ENCODE measurements at places on chromosomes 12 and 14. TPM values are rescaled to one million over a fixed set of nuclear protein-coding genes. Genes with fewer than 3 reads are reported as not detected.

DNA sequence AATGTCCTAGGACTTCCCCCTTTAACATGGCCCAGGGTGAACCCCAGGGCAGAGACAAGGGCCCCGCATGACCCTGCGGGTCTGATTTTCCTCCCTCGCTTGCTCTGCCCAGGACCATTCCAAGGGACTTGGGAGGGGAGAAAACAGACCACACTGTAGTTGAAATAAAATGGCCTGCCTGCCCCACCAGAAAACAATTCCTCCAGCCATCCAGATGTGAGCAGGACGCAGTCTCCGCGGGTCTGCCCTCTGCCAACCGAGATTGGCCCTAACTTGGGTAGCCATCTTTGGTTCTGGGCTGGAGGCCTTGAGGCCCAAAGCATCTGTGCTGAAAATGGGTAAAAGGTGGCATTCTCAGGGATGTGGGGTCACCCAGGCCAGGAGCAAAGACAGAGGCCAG, 75.5 kb downstream of the RFLNA start:
- no peak for DNase-seq

GRCh38 chr14:59631237-59631636, 54.6 kb upstream of the CCDC175 start:
- DNase-seq: peak; percentile 81

DNA sequence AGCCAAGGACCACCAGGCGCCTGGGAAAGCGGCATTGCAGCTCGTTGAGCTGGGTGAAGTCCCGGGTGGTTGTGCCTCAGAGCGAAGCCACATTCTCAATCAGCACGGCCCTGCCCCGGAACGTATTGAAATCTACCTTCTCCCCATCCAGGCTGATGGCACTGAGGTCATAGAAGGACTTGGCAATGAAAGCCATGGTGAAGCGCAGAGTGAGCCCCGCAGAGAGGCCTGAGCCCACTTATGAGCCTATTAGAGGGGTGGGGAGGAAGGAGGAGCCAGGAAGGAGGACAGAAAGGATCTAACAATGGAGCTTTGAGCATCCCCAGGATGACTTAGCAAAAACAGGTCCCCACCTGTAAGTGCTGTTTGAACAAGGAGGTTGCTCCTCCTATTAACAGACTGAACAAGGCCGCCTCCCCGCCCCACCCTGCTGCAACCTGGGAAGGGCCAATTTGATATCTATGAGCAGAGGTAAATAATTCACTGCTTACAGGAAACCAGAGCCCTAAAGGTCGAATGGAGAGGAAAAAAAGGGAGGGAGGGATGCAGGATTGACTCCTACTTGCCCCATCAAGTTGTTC, at the start of gene GPX2:
TSS of gene GPX2 (minus strand) at position 215 of the 581 bp plus-strand sequence. CDS start at position 196, 19 bp downstream.
- no peak for DNase-seq

DNA sequence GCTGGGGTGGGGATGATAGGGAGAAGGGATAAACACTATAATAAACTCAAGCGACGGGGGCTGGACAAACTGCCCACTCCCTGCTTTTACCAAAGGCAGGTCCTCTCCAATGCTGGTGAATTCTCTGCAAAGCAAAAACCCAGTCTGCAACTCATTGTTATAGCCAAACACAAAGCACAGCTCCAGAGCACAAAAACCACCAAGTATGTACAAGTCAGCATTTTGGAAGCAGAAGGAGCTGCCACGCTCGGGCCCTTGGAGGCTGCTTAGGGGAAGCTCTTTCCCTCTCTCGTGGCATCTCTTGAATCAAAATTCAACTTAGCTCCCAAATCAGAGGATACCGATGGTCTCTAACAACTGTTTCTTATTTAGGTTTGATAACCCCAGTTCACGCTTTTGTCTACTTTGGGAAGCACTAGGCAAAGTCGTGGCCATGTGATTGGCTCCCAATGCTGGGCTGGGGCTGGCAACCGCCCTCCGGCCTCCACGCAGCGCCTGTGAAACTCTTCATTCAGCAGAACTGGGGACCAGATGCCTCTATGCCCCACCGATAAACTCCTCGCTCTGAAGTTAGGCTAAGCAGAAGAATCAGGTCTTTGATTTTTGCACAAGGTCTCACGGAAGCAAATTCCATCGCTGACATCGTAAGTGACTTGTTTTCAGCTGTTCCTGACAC, 158.5 kb upstream of the FOXN3 start:
- DNase-seq: no peak

DNA sequence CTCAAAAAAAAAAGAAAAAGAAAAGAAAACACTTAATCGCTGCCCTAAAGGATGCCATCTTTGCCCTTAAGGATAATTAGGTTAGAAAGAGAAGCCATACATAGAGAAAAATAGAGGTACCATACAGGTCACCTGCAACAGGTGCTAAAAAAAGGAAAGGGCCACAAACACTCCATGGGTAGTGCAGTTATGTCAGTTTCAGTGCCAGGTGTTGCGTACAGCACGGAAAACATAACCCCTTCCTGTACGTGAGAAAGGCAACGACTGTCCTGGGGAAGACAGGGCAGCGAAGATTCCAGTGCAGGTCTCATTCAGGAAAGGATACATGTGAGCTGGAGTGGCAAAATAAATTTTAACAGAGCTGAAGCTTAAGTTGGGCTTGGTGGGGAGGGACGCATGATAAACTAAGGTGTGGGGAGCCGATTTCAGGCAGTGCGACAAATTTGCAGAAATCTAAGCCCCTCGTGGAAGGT, 553 bp upstream of the DAZAP2 start:
- no peak for DNase-seq

- peak; percentile 90 for DNase-seq
These were observed 221.8 kb upstream of the SSTR1 start for GRCh38 chr14:37985826-37986470.

- no peak for DNase-seq
These were observed 3.0 kb upstream of the CMKLR1 start for GRCh38 chr12:108341854-108342847.

DNA sequence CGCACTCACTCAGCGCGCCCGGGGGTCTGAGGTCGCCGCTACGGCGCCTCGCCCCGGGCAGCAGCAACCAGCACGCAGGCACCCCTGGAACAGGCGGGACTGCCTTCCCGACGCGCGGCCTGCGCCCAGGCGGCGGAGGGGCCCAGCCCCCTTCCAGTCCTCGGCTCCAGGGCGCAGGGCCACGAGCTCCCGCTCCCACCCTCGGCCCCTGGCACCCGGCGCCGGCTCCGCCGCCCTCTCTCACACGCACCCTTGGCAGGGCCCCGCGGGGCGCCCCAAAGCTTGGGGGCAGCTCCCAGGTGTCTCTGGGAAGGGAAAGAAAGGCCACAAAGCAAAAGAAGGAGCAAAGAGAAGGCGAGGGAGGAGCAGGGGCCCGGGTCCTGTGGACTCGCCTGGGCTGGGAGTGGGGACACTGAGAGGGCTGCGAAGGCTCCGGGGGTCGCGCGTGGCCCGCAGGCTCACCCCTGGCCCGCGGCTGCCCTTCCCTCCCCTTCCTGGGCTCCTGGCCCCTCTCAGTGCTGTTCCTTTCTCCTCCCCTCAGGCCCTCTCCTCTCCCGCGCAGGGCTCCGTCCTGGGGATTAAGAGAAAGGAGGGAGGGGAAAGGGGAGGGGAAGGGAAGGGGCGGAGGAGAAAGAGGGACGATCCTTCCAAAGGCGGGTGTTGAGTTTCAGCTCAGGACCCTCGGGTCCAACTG, 907 bp upstream of the EFS start:
- peak; percentile 93 for DNase-seq

DNA sequence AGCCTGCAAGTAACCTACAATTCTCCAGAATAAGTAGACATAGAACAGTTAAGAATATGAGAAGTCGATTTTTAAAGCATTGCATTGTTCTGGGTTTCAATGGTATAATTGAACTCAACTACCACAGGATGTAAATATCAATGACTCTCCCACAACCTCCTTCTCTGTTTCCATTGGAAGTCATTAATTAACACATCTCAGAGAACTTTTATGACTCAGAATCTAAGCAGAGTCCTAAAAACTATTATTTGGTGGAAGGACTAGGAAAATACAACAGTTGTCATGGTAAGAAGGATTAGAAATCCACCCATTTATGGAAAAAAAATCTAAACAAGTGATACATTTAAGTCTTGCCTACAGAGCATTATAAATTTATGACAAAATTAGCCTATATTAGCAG, 21.1 kb upstream of the CPNE8 start:
- no peak for DNase-seq

DNA sequence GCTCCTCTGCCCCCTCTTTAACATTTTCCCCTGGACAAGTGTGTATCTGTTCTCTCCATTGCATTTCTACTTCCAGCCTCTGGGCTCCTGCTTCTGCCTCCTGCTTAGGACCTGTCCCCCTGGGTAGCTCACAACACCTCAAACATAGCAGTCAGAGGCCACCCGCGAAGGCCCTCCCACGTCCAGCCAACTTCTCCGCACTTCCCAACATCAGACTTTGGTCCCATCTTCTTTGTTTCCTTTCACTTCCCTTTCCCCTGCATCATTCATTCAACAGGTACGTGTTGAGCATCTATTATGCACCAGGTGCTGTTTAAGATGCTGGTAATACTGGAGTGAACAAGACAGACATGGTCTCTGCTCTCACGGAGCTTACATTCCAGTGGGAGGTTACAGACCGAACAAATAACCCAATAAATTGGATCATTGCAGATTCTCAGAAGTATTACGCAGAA, 3.1 kb downstream of the C12orf57 start:
- DNase-seq: no peak

ZFHX2 gene
- 18.5 TPM for polyA plus RNA-seq

KRT83 gene
- polyA plus RNA-seq: not detected

GRCh38 chr12:121577443-121578180, 3.2 kb downstream of the KDM2B start:
- peak; percentile 69 for DNase-seq

CLEC2A gene
- not detected for polyA plus RNA-seq

BICDL1 gene
- polyA plus RNA-seq: 14.0 TPM

APOF gene
- not detected for polyA plus RNA-seq

GRCh38 chr12:49084438-49084837, 10.2 kb downstream of the DHH start:
- DNase-seq: no peak

GRCh38 chr12:113276306-113276705, 55.0 kb downstream of the TPCN1 start:
- no peak for DNase-seq

DNA sequence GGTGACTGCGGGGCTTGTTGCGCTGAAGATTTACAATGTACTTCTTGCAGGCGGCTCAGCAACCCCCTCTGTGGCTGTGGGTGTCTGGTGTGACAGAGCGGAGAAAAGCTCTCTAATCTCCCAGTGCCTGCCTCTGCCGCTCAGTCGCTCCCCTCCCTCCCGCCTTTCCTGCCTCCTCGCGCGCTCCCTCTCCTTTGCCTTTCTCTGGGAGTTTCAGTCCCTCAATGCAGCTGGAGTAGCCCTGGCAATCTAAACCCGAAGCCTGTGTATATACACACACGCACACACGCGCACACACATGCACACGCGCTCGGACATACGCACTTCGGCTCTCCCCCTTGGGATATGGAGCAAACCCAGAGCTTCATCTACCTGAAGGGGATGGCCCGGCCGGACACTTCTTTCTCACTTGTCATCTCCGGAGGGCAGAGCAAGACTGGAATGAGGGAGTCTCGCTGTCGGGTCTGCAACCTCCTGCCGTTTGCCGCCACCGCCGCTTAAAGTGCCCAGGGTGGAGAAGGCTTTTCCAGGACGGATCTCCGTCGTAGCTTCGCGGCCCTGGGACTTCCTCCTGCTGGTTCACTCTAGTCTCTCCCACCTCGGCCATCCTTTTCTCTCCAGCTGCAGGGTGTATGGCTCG, 599 bp upstream of the TRHDE start:
- peak; percentile 83 for DNase-seq

LTB4R2 gene
- 0.40 TPM for polyA plus RNA-seq

DNA sequence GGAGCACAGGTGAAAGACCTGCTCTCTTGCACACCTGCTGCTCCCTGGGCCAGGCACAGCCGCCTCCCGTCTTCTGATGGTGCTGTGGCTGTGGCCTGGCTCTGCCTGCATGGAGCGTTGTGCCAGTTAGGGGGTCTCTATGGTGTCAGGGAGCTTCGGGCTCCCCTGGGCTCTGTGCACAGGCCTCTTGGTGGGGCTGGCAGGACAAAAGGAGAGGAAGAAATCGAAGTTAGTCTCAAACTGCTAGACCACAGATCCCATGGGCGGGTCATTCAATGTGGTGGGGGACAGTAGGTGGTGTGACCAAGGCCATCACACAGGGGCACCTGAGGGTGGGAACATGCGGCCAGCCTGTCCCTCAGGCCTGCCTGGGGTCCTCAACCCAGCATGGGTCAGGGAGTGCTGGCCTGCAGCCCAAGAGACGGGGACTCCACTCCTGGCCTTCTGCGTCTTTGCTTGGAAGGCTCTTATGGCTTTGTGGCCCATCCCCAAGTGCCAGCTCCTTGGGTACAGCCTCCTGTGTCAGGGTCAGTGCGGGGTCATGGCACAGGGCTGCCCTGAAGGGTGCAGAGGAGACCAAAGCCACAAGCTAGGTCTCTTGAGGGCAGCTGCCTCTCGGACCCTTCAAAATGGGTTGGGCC, 84.1 kb downstream of the KIF26A start:
- no peak for DNase-seq

OAS3 gene
- 0.27 TPM for polyA plus RNA-seq

DNA sequence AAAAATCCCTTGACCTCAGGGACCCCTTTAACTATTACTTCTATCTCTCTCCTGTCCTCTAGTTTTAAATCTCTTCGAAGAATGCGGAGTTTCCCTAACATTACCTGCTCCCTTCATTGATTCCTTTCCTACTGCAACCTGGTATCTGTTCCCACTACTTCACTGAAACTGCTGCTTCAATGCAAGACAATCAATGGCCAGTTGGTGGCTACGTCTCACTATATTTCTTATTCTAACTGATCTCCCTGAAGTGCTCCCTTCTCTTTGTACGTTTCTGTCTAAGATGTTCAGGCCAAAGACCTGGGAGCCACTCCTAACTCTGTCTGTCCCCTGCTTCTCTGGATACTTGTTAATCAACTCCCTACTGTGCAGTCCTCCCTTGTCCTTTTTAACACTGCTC, 10.3 kb upstream of the KCNA1 start:
- peak; percentile 56 for DNase-seq

DNA sequence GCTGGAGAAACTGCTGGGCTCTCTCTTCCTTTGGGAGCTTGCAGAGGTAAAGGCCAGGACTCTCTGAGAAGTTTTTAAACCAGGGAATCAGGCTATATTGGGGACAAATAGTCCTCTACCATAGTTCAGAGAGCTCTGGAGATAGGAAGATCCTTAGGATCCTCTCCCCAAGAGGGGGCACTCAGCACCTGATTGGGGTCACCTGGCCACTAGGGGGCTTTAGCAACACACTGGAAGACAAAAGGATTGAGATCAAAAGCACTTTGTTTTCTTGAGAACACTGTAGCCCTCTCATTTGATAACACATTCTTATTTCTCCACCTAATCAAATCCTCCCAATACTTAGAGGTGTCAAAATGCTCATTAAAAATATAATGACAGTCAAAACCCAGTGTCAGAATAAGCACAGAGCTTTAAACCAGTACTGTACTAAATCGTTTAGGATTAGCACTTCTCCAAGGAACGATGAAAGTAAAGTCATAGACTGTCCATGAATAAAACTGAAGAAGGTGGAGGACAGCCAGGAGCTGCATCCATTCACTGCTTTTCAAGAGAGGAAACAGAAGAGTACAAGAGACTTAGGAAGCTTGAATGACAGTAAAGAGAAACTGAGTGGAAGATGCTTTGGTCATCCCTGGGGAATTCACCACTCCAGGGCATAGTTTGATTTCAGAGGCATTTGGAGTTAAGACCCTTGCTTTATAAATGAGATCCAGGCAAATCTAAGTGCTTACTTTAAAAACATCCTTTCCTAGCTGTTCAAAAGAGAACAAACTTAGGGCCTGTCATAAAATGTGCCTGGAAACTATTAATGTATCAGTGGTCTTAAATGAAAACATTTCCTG, 26.5 kb downstream of the BMP4 start:
- peak; percentile 90 for DNase-seq

FAM186B gene
- 0.21 TPM for polyA plus RNA-seq

SERPINA9 gene
- polyA plus RNA-seq: not detected

Measured in GM23338 (cell line).